ENCODE measurements at places on chromosomes 2 and 18. TPM values are rescaled to one million over a fixed set of nuclear protein-coding genes. Genes with fewer than 3 reads are reported as not detected.
A peak's percentile ranks its signal among the peaks of the same experiment; 100 is the strongest.

DNA sequence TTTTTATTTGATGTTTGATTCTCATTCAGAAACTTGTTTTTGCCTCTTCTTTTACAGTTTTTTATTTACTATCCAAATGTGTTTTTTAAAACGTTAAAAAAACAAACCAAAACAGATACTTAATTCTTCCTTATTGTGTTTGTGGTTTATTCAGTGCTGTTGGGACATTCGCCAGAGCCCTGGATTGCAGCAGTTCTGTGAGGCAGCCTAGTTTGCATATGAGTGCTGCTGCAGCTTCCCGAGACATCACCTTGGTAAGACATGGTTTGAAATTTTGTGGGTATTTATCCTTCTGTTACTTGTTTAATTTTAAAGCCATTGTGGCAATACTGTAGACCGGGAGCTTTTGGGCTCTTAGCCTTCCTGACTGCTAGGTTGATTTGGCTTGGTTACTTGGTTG lies 91.2 kb downstream of the MTA3 start:
- no peak for DNase-seq

- DNase-seq = peak; percentile 9
Observed at GRCh38 chr18:59238385-59238784, 18.4 kb downstream of the GRP start.

DNA sequence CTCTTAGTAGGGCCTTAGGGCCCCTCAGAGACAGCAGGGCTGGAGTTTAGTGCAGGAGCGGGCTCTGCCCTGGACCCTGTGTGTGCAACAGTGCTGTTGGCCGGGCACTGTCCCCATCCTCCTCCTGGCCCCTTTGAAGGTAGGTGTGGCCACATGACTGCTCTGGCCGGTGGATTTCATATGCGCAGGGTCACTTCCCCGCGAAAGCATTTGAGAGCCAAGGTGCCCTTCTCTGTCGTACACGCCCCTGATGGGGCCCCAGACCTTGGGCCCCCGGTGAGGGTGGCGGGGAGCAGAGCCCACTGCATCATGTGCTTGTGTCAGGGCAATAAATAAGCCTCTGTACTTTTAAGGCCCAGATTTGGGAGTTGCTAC lies 15.5 kb downstream of the TMEM177 start:
- DNase-seq = no peak

GRCh38 chr2:100562613-100563406 lies at the start of gene PDCL3:
Gene PDCL3 (plus strand): TSS chr2:100562993. CDS start chr2:100563068, 75 bp downstream.
- DNase-seq = peak; percentile 99

GRCh38 chr2:80530442-80531064 lies 226.0 kb upstream of the LRRTM1 start:
- no peak for DNase-seq

GRCh38 chr2:136239079-136239685 lies 121.2 kb upstream of the CXCR4 start:
- DNase-seq = no peak

GRCh38 chr2:172370821-172371455 lies 56.4 kb upstream of the ITGA6 start:
- no peak for DNase-seq

DNA sequence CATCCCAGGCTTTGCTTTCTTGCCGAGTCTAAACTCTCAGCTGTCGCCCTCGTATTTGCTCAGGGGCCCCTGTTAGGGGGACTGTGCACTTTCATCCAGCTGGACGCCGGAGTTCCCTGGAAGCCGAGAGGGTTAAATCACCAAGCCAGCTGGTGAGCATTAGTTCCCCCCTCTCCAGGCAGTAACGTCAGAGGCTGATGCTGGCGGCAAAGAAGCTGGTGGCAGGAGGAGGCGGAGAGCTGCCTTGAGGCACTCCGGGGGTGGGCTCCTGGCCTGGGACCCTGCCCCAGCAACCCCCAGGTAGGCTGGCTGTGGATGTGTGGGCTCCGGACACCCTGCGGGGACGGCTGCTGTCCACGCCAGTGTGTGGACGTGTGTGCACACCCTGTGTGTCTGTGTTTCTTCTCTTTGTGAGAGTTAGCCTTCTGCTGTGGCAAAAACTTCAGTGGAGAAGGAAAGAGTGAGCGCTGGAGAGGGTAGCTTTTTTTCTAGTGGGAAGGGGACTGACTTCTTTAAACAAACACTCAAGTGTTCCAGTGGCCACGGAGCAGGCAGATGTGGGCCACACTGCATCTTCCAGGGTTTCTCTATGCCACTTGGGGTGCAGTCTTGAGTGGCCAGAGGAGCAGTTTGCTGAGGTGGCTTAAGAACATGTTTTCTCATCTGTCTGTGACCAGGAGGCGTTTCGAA lies 84.7 kb downstream of the GLI2 start:
- peak; percentile 86 for DNase-seq

GRCh38 chr2:44975571-44976450 lies 33.4 kb downstream of the SIX2 start:
- DNase-seq = no peak

DNA sequence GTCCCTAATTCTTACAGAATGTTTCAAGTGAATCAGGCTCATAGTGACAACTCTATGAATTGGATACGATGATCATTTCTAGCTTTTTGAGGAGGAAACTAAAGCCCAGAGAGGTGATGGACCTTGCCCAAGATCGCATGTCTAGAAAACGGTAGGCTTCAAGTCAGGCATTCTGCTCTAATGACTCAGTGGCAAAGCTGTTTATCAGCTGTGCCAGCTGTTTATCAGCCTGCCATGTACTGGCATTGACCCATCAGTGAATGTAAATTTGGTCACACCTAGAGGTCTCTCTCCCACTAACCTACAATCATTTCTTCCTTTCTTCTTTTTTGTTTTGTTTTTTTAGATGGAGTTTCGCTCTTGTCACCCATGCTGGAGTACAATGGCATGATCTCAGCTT lies 6.1 kb upstream of the DAW1 start:
- no peak for DNase-seq

DNA sequence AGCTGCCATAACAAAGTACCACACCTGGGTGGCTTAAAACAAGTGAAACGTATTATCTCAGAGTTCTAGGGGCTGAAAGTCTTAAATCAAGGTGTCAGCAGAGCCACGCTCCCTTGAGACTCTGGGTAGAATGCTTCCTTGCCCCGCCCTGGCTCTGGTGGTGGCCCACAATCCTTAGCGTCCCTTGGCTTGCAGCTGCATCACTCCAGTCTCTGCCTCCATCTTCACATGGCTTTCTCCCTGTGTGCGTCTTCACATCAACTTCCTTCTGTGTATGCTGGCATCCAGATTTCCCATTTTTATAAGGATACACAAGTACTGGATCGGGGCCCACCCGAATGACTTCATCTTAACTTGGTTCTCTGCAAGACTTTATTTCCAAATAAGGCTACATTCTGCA lies 62.5 kb downstream of the MRO start:
- no peak for DNase-seq

DNA sequence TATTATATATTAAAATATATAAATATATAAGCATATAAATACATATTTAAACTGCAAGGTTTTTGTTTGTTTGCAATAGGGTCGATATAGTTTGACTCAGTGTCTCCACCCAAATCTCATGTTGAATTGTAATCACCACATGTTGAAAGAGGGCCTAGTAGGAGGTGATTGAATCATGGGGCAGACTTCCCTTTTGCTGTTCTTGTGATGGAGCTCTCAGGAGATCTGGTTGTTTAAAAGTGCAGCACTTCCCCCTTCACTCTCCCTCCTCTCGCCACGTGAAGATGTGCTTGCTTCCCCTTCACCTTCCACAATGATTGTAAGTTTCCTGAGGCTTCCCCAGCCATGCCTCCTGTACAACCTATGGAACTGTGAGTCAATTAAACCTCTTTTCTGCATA lies 2137.3 kb upstream of the CELF4 start:
- no peak for DNase-seq

DNA sequence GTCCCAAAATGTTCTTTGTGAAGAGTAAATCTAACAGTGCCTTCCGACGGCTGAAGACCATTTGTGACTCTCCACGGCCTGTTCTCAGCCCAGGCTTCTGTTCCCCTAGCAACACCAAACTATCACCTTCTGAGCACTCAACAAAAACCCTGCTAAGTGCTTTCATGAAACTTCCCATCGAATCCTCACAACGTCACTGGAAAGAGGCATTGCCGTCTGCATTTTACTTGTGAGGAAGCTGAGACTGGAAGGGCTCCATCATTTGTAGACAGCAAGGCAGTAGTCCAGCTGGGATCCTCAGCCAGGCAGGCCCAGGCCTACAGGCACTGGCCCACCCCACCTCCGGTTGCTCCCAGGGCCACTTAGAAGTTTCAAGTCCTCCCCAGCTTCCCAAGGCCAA lies 97.8 kb upstream of the POU3F3 start:
- DNase-seq = no peak

GRCh38 chr18:42520138-42520537 lies 565.1 kb downstream of the PIK3C3 start:
- DNase-seq = no peak

DNA sequence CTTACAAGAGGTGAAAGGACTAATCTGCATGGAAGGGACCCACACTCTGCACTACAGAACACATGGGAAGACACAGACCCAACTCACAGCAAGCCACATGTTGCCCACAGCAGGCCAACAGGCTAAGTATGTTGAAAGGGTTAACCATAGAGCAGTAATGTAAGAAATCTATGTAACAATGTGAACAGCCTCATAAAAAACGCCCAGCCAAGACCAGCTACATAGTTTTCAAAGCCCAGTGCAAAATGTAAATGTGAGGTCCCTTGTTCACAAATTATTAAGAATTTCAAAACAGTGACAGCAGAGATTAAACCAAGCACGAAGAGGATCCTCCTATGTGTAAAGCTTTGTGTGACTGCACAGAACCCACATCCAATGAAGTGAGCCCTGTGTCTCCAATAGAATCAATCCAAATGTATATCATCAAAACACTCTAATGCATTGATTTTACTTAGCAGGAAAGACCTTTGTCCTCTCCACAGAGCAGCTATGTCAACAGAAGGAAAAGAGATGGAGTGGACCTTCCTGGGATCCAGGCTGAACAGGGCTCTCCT lies 210.1 kb downstream of the AGPS start:
- no peak for DNase-seq

GRCh38 chr2:112814278-112814677 lies 22.3 kb downstream of the IL1B start:
- peak; percentile 41 for DNase-seq

GRCh38 chr2:14773696-14774095 lies 141.2 kb downstream of the LRATD1 start:
- no peak for DNase-seq

GRCh38 chr2:241034490-241035141 lies 36.2 kb downstream of the SNED1 start:
- DNase-seq = no peak

DNA sequence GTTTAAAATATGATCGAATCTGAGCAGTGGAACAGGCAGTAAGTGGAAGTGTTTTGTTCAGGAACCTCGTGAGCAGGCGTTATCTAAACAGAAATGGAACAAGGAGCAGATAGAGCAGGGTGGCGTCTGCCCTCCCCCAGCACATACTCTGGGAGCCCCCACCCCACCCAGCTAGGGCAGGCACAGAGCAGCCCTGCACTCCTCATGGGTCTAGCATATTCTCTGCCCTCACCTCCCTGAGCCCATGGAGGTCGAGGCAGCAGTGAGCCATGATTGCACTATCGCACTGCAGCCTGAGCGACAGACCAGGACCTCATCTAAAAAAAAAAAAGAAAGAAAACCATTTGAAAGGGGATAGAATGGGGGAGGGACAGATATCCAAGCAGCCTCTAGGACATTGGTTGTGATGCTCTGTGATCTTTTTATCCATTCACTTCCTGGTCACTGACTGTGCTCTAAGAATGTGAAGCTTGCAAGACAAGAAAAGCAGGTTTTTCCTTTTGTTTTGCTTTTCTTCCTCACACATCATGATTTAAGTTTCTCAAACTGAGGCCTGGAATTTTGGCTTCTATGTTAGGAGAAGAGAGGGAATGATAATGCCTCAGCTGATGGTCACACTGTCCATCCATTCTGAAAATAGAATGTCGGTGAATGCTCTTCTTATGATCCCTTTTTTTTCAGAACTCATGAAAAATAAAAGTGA lies 3.1 kb downstream of the MLPH start:
- peak; percentile 37 for DNase-seq

- no peak for DNase-seq
Observed at GRCh38 chr2:185187421-185187820, 551.2 kb upstream of the FSIP2 start.

DNA sequence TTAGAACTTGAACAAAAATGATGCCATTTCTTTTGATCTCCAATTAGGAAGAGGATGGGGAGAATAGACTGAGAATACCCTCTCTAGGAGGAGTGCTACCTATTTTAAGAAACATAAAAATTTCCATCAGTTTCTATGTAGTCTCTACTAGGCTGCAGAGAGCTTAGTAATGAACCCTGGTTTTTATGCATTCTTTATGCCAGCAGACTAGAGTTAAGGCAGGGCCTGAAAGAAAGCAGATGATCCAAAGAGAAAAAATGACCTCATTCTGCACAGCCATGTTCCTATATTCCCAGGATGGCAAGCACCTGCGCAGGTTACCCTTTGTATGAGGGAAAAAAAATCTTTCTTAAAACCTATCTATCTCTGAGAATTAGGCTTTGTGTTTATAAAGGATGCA lies 254.9 kb downstream of the RIT2 start:
- DNase-seq = no peak

GRCh38 chr2:191643429-191643828 lies 34.5 kb upstream of the NABP1 start:
- peak; percentile 39 for DNase-seq

- no peak for DNase-seq
Observed at GRCh38 chr2:191783416-191783815, 63.5 kb downstream of the CAVIN2 start.

DNA sequence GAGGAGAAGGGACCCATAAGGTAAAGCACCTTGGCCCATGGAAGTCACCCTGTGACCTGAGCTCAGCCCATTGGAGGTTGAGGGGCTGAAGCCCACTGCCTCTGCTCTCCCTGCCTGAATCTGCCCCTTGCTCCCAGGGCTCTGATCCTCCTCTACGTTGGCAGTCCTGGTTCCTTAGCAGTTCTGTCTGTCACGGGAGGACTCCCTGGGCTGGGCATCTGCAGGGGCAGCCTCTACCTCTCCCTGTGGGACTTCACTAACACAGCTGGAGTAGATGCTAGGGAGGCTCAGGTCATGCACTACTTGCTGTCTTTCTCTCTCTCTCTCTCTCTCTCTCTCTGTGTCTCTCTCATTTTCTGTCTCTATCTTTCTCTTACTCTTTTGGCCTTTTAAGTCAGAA lies 8.7 kb downstream of the GYPC start:
- no peak for DNase-seq

- no peak for DNase-seq
Observed at GRCh38 chr18:9817286-9817685, 68.5 kb upstream of the TXNDC2 start.

- no peak for DNase-seq
Observed at GRCh38 chr2:140654565-140654964, 1476.3 kb downstream of the LRP1B start.

LRRC30 gene
- not detected for total RNA-seq

NBAS gene
- total RNA-seq = 109 TPM

ATP8B1 gene
- total RNA-seq = 26.3 TPM

ALLC gene
- not detected for total RNA-seq

TUBA4B gene
- not detected for total RNA-seq

TCF23 gene
- not detected for total RNA-seq

ENOSF1 gene
- total RNA-seq = 31.1 TPM

GREB1L gene
- total RNA-seq = 25.0 TPM

DPY30 gene
- total RNA-seq = 43.8 TPM

MC4R gene
- not detected for total RNA-seq

LYG2 gene
- total RNA-seq = not detected

HOXD12 gene
- total RNA-seq = not detected

FBXO15 gene
- total RNA-seq = 0.43 TPM
